ENCODE measurements at places on chromosomes 13 and 19.

DNA sequence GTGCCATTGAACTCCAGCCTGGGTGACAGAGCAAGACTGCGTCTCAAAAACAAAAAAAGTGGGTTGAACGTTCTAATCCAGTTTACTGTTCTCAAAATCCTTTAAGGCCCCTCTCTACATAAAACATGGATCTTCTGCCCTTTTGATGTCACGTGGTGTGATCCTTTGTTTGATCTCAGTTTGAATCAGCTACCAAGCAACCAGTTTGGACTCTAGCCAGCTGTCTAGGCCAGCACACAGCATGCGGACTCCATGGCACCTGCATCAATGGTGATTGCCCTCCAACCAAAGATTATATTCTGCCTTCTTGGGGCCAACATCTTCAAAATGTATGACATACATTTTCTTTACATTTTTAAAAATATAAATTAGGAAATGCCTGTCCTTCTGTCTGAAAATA lies 365.4 kb downstream of the NDFIP2 start:
- no peak for DNase-seq

GRCh38 chr13:38412266-38412665 lies 62.6 kb downstream of the UFM1 start:
- no peak for DNase-seq

GRCh38 chr19:15671237-15671821 lies 1.6 kb upstream of the CYP4F12 start:
- no peak for DNase-seq

GRCh38 chr13:32837973-32838927 lies 178.0 kb upstream of the KL start:
- DNase-seq = no peak

- no peak for DNase-seq
These were observed 45.5 kb downstream of the COL4A1 start for GRCh38 chr13:110261166-110262081.

DNA sequence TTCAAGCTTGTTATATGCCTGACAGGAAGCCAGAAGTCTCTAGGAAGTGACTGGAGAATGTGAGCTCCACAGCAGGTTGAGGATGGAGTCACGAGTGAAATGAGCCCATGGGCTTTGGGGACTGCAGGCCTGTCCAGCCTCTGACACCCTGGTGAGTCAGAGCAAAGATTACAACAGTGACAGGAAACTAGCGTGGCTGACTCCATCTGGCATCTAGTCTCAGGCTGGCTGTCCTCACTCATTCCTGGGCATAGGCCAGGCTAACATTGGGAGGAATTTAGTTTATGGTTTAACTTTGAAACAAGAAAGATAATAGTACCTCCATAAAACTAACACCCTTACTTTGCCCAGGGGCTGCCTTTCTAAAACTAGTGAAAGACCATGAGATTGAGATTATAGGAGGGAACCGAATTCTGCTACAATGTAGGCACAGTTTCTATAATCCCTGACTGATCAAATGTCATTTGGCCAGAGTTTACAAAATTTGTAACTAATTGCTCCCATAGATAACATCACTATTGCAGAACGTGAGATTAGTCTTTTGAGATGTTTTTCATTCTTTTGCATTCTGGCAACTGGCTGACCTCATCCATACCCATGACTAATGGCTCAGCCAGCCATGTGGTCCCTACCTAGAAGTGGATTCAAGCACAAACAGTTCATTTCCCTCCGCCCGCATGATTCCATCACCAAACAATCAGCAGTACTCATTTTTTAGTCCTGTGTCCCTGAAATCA lies 28.4 kb downstream of the PSG1 start:
- DNase-seq = no peak

DNA sequence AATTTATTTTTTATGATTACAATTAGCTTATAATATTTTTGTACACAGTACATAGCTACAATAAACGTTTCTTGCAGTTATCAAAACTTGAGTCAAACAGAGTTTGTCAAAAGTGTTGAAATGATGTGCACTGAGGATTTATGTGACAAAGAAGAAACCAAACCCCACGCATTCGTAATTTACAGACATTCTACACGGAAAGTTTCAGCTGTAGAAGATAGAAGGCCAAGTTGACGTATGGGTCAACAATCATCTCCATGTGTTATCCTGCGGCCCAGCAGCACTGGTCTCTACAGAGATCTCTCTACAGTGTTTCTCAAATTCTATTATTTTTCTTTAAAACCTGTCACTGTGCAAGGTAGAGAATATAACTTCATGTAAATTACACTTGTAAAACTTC lies 1507.6 kb downstream of the PCDH9 start:
- no peak for DNase-seq

DNA sequence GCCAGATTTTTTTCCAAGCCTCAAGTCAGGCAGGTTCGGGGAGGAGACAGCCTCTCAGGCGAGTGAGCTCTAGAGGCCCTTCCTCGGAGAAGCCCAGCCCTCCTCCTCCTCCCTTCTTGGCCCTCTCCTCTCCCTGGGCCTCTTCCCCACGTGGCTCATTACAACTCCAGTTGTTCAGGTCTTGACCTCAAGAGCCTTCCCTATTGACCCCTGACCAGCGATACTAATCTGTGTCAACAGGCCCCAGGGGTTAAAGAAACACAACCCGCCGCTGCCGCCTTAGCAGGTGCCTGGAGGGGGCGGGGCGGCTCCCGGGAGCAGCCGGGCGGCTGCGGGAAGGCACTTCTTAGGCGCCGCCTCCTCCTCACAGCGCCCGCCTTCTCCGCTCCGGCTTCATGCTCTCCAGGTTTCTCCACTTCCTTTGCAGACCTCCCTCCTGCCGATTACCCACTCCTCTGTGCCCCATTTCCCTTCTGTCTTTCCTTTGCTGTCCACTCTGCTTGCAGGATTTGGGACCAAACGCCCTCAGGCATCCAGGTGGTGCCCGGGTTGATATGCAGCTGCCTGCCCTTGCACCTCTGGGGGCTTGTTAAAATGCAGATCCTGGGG lies 51.0 kb downstream of the LYL1 start:
- DNase-seq = no peak

- no peak for DNase-seq
These were observed 7.6 kb downstream of the KLHL26 start for GRCh38 chr19:18644196-18645034.

DNA sequence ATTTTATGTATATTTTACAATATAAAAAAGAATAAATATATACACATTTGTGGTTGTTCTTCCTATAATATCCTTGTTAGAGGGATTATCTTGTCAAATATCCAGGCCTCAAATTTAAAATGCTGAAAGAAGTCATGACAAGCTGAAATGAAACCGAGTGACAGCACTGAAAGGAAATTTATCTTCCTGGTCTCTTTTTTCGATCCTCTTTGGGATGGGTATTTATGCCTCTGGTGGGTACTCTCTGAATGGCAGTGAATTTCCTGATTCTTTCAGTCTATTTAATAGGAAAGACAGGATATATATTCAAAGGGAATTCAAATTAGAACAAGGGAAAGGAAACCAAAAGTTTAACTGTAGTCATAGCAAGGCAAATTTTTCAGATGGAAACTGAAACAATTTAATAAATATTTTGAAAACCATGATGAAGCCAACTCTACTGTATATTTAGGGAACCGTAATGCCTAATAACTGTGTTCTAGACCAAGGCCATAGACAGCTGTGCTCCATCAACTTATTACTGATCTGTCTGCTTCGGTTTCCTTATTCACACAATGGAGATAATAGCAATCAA lies 97.9 kb downstream of the DLEU7 start:
- DNase-seq = no peak

DNA sequence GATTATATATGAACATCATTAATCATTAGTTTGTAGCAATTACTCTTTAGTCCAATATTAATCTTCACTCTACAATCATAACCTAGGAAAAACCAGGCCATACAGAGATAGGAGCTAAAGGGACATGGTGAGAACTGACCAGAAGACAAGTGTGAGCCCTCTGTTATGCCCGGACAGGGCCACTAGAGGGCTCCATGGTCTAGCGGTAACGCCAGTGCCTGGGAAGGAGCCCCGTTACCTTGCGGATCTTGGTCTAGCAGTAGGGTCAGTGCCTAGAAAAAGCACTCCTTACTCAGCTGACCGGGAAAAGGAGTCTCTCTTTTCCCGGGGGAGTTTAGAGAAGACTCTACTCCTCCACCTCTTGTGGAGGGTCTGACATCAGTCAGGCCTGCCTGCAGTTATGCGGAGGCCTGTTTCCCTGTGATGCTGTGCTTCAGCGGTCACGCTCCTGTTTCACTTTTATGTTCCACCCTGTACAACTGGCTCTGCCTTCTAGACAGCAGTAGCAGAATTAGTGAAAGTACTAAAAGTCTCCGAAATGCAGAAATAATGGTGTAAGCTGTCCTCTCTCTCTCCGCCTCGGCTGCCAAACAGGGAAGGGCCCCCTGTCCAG lies 13.8 kb downstream of the OR7D4 start:
- peak; percentile 21 for DNase-seq

GRCh38 chr13:87274209-87274819 lies 396.9 kb upstream of the SLITRK5 start:
- DNase-seq = no peak

DNA sequence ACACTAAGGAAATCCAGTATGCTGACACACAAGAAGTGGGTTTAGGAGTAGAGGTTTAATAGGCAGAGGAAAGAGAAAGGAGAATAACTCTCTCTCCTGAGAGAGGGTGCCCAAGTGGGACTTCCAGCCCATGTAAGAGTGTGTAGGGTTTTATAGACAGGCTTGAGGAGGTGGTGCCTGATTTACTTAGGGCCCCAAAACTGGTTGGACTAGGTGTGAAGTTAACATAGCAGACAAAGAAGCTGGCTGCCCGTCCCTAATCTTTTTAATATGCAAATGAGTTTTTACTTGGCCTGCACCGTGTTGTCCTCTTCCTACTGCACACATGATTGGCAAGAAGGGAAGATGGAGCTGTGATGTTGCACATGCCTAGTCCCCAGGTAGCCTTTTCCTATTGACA lies 752.5 kb upstream of the SLITRK5 start:
- DNase-seq = no peak

DNA sequence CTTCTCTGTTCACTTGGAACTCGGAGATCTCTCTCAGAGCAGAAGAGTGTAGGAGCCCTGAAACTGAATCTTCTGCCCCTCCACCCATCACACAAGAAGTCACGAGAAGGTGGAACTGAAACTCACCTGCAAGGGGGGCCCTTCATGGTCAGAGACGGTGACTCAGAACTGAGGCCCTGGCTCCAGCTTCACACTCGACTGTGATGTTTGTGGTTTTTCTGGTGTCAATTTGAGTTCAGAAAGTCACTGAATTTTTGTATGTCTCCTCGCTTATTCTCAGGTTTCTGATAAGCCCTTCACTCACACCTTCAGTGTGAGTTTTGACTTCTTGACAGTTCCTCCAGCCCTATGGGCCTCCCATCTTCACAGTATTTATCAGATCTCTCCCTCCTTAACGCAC lies 23.1 kb downstream of the SIGLEC5 start:
- DNase-seq = no peak

- no peak for DNase-seq
These were observed 16.2 kb downstream of the NUFIP1 start for GRCh38 chr13:44972956-44973581.

- DNase-seq = no peak
These were observed 2.4 kb downstream of the RNF6 start for GRCh38 chr13:26219726-26220125.

DNA sequence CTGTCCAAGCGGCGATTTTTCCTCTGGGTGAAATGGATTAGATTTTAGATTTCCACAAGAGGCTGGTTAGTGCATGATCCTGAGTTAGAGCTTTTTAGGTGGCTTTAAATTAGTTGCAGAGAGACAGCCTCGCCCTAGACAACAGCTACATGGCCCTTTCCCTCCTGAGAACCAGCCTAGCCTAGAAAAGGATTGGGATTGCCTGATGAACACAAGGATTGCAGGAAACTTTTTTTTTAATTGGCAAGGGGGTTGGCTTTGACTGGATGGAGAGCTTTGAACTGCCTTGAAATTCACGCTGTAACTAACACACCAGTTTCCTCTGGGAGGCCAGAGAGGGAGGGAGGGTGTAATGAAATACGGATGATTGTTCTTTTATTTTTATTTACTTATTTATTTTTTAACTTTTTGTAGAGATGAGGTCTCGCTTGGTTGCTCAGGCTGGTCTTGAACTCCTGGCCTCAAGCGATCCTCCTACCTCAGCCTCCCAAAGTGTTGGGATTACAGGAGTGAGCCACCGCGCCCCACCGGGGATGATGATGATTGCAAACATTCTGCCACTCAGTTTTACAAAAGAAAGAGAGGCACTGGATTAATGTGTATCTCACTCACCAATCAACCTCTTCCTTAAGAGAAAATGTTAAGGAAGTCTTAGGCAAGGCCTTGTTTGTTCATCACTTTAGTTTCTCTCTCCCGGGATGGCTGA lies 1.9 kb downstream of the LDLR start:
- no peak for DNase-seq

DNA sequence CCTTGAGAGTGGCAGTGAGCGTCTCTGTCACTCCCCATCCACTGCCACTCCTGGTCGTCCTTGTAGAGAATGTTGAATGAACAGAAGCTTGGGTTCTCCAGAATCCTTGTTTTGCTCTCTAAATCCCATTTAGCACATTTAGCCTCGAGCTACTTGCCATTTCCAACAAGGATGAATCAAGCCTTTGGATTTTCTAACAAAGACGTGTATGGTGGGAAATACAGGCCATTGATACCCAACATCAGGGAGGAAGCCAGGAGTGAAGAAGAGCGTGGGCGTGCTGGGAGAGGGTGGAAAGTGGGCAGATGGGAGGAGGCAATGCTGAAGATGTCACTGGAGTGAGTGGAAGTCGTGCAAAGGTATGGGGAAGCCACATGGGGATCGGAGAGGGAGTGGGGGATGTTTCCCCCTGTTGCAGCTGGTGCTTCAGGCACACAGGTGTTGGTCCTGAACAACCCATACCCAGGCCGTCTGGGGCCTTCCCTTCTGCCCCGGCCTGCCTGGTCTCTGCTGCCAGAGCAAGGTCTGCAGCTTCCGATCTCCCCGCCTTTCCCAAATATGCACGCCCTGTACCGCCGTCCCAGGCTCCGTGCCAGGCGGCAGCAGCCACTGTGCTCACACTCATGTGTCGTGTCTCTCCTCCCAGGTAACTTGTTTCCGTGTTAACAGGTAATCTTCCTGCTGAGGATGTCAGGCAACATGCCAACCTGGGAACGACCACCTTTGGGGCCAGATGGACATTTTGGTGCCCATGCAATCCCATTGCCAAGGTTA lies 48.7 kb downstream of the ZIC5 start:
- no peak for DNase-seq

- no peak for DNase-seq
These were observed 29.5 kb downstream of the ENOX1 start for GRCh38 chr13:43757266-43757665.

GRCh38 chr13:35630551-35631275 lies 154.2 kb upstream of the MAB21L1 start:
- DNase-seq = no peak
